Fibroblast of skin of scalp (primary cell): ENCODE measurements at places on chromosomes 7 and 10.
A peak's percentile ranks its signal among the peaks of the same experiment; 100 is the strongest.

DNA sequence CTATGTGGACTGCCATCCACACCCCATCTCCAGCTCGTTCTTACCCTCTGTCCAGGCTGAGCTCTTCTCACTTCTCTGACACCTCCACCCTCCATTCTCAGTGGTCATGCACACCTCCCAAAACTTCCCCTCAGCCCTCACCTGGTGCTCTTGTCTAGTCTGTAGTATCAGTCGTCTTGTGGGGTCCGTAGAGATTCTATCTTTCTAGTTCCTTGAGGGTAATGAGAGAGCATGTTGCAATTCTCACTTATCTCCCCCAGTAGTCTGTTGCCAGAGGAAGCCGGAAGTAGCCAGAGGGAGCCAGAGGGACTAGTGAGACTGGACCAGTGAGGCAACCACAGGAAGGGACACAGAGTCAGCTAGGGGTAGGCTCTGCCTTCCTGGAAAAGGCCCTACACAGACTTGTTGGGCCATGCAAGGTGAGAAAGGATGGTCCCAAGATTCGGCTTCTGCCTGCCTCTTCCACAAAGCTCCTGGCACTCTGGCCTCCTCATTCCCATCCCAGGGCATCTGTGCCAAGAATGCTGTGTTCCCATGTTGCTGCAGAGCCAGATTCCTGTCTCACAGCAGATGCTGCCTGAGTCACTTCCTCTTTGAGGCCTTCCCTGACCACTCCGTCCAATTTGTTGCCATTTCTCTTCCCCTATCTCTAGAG lies 50.6 kb upstream of the DUSP5 start:
- peak; percentile 91 for DNase-seq

- no peak for DNase-seq
These were observed 24.8 kb downstream of the BRAF start for GRCh38 chr7:140899883-140900282.

DNA sequence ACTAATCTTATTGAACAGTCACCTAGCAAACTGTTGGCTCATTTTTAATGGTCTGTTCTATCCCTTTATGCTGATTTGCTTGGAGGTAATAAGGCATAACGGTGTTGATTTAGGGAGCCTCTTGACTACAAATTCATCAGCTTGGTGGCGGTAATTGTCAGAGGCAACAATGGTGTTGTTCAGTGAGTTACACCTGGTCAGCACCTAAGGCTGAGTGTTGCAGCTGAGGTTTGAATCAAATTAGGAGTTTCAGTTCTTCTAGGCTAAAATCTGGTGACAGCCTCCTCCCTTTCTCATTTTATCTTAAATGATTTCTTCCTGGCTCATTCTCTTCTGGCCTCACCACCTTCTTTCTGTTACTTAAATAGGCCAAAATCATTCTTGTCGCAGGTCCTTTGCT lies 42.3 kb upstream of the SP8 start:
- DNase-seq = no peak

DNA sequence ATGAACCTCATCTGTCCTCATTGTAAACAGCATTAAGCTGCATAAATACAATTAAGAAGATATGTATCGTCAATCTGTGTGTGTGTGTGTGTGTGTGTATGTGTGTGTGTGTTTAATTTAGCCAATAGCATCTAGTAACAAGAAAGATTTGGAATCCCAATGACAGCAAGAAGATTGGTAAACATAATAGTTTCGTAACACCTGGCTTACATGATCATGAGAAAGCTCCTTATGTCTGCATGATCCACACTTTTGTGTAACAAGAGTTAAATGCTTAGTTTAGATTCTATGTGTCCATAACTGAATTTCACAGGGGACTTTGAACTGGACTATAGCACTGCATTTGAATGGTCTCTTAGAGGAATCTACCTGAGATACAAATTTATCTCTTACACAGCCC lies 191.0 kb upstream of the BET1 start:
- DNase-seq = no peak

GRCh38 chr7:188727-189500 lies 3.5 kb upstream of the FAM20C start:
- DNase-seq = no peak

DNA sequence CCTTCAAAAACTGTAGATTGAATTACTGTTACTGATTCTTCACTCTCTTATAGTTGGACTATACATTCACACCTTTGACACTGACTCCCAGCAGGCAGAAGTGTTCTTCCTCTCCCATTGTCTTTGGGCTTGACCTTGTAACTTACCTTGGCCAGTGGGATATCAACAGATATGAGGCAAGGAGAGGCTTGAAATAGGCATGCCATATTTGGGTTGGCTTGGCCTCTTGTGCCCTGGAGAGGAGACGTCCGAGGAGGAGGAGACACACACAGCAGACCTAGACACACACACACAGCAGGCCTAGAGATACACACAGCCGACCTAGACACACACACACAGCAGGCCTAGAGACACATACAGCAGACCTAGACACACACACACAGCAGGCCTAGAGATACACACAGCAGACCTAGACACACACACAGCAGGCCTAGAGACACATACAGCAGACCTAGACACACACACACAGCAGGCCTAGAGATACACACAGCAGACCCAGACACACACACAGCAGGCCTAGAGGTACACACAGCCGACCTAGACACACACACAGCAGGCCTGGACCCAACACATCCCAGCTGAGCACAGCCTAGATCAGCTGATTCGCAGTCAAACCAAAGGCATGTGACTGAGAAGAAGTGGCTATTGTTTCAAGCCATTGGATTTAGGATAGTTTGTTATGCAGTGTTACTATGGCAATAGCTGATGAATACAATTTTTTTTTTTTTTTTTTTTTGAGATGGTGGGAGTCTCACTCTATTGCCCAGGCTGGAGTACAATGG lies 12.5 kb upstream of the GNA12 start:
- no peak for DNase-seq

DNA sequence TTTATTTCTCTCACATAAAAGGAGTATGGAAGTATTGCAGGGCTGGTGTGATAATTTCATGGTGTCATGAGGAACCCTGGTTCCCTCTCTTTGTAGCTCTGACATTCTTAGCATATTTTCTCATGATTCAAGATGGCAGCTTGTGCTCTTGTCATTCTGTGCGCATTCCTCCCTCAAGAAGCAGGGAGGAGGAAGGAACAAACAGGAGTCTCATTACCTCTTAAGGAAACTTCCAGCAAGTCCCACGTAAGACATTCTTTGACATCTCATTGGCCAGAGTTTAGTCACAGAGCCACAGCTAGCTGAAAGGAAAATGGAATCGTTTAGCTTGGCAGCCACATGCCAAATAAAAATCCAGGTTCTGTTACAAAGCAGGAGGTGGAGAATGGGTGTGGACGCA lies 546.8 kb downstream of the LRMDA start:
- DNase-seq = peak; percentile 67

GRCh38 chr10:7689591-7689990 lies 13.5 kb upstream of the ITIH2 start:
- no peak for DNase-seq

DNA sequence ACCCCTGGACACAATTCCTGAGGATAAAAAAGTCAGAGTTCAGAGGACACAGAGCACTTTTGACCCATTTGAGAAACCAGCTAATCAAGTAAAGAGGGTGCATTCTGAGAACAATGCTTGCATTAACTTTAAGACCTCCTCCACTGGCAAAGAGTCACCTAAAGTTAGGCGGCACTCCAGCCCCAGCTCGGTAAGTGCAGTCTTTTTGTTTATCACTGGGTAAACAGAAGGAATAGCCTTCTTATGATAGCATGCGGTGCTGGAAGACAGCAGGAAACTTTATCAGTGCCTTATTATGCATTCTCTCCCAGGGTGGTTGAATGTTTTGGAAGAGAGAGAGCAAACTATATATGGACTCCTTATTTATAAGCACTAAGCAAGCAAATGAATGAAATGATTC lies 130.5 kb downstream of the CDK14 start:
- DNase-seq = peak; percentile 17

- peak; percentile 59 for DNase-seq
These were observed 30.7 kb upstream of the EPC1 start for GRCh38 chr10:32377458-32378259.

- DNase-seq = no peak
These were observed 24.9 kb upstream of the CARD11 start for GRCh38 chr7:3068530-3068929.

GRCh38 chr10:30116041-30116491 lies 56.7 kb upstream of the JCAD start:
- no peak for DNase-seq

DNA sequence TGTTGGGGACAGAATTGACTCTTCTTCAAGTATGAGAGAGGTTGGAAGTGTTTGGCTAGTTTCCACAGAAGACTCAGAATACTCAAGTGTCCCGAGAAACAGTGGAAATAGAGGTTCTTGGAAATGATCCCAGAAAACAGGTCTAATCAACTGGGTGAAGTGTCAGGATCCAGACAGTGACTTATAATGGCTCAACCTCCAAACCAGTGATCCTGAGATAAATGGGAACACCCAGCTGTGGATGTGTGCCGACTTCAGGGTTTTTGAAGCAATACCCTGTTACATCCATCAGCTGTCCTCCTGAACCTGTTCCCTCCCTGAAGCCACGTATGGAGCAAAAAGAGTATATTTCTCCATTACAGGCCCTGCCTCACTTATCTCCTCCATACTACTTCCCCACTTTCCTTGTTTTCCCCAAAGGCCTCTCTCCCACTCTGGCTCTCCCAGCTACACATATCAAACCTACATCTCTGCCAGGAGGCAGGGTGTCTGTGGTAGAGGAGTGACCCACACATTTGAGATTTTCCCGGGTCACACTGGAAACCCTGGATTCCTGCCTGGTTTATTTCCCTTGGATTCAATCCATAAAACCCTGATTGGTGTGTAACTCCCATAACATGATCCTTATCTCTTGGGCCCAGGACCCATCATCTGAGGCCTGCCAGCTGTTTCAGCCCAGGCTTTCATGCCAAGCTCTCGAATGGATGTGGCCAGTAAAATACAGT lies 17.6 kb upstream of the ELOVL3 start:
- no peak for DNase-seq

GRCh38 chr7:141072548-141073172 lies 1.2 kb upstream of the TMEM178B start:
- DNase-seq = peak; percentile 42

- no peak for DNase-seq
These were observed 18.9 kb downstream of the OPTN start for GRCh38 chr10:13118784-13119410.

DNA sequence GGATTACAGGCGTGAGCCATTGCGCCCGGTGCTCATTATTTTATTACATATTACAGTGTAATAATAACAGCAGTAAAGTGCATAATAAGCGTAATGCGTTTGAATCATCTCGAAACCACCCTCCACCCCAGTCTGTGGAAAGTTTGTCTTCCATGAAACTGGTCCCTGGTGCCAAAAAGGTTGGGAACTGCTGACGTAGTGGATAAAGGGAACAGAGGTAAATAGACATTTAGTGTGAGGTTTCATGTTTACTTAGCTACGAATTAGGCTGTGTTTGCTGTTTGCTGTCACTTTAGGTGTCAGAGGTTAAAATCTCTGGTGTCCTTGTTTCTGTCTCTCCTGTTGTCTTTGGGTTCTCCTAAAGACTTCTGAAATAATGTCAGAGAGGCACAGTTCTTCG lies 60.3 kb upstream of the SLC39A12 start:
- no peak for DNase-seq

GRCh38 chr7:20440472-20441105 lies 109.9 kb downstream of the ITGB8 start:
- peak; percentile 14 for DNase-seq

DNA sequence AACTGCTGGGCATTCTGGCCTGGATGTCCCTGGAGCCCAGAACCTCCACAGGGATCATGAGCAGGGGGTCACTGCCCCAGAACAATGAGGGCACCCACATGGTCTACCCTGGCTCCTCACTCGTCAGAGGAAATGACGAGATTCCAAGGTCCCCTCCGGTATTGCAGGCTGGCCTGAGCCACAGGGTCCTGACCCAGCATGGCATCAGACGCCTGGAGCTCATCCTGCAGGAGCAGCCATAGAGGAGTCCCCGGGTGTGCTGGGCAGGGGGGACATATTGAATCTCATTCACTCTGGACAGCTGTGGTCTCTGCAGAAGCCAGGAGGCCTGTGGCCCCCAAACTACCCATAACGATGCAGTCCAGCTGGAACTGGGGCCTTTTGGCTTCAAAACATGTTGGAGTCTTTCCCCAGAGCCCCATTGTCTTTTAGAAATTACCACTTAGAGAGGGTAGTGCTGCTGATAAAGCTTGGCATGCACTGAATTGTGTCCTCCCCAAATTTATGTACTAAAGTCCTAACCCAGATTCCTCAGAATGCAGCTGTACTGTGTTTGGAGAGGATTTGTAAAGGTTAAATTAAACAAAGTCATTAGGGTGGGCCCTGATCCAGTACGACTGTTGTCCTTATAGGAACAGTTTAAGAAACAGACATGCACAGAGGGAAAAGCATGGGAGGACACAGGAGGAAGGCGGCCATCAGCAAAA lies 27.7 kb downstream of the ANXA8 start:
- DNase-seq = no peak

DNA sequence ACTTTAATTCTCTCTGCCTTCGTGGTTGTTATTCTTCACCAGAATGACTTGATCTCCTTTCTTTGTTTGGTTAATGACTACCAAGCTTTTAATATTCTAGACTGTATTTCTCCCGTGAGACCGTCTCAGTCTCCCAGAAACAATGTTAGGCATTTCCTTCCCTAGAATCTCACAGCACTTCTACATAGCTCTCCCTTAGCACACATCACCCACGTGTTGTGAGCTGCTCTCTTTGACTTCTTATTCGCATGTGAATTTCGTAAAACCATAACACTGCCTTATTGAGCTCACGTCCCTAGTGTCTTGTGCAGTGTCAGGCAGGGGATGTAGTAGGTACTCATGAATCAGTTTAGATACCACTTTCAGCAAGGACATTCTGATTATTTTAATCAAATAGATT lies 57.5 kb upstream of the MGAM2 start:
- peak; percentile 57 for DNase-seq

DNA sequence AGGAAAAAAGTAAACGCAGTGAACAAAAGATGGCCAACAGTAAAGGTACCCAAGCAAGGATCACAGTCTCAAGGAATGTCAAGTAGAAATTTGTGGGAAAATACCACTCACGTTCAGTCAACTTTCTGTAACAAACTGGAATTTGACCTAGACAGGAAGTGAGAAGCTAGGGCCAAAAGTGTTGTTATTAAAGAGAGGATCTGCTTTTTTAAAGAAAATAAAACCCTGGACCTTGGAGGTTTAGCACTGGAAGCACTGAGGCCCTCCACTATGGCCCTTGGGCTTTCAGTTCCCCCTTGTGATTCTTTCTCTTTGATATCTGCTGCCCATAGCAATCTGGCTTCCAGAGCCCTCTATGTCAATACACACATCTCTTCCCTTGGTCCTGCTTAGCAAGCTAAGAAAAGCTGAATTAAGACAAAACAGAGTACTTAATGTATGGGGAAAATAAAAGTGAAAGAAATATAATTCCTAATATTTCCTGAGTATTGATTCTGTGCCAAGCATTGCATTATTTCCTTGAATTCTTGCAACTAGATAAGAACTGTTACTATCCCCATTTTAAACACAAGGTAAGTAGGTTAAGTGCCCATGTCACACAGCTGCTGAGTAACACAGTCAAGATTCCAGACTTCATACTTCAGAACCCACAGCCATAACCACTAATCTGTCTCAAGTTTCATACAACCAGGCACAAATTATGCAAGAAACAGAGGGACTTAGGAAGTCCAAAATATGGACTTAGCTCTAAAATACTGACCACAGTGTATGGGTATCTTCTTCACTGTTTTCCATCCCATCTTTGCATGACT lies 2.6 kb upstream of the ZNF438 start:
- DNase-seq = peak; percentile 91
